ENCODE measurements at places on chromosomes 12 and 14.

DNA sequence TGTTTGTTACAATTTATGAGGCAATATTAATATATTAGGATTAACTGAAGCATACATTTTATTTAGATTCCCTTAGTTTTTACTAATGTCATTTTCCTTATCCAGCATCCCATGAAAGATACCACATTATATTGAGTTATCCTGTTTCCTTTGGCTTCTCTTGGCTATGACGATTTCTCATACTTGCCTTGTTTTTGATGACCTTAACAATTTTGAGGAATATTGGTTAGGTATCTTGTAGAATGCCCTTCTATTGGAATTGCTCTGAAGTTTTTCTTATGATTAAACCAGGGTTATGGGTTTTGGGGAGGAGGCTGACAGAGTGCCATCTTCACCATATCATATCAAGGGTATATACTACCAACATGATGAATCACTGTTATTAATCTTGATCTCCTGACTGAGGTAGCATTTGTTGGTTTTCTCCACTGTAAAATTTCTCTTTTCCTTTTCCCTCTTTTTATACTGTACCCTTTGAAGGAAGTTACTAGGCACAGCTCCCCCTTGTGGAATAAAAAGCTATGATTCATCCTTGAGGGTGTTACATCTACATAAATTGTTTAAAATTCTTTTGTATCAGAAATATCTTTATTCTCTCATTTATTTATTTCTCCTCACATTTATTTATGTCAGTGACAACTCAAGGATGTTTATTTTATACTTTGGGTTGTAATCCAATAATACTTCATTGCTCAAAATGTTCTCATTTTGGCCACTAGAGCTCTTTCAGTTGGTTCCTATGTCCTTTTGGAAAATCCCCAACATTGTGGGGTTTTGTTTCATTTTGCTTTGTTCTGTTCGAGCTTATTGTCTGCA lies 239.0 kb downstream of the SLC16A7 start:
- no peak for DNase-seq

GRCh38 chr12:43143278-43143677 lies 408.7 kb downstream of the ADAMTS20 start:
- no peak for DNase-seq

DNA sequence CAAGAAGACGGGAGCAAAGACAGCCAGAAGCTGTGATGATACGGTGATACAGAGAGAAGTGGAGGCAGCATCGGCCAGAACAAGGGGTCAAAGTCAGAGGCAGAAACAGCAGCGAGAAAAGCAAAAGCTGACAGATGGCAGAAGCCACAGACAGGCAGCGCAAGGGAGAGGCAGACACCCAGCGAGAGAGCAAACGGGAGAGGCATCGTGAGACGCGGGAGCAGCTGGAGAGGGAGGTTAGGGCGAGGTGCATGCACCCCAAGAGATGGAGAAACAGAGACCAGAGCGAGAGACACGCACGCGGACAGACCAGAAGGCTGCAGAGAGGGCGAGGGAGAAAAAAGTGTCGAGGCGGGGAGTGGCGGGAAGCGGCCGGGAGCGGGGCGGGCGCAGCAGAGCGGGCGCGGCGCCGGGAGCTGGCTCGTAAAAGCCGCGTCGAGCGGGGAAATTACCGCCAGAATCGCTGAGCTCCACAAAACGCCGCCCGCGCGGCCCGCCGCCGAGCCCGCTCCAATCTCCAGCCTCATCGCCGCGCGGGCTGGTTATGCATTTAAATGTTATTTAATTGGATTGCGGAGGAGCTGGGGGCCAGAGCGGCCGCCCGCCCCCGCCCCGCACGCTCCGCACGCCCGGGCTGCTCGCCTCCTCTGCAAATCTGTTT lies 15.6 kb downstream of the SMUG1 start:
- peak; percentile 7 for DNase-seq

GRCh38 chr12:1691123-1692007 lies 495 bp downstream of the ADIPOR2 start:
- DNase-seq, result no peak

GRCh38 chr12:25855716-25856115 lies 102.8 kb upstream of the RASSF8 start:
- no peak for DNase-seq
